ENCODE measurements at places on chromosomes 12 and 14.

DNA sequence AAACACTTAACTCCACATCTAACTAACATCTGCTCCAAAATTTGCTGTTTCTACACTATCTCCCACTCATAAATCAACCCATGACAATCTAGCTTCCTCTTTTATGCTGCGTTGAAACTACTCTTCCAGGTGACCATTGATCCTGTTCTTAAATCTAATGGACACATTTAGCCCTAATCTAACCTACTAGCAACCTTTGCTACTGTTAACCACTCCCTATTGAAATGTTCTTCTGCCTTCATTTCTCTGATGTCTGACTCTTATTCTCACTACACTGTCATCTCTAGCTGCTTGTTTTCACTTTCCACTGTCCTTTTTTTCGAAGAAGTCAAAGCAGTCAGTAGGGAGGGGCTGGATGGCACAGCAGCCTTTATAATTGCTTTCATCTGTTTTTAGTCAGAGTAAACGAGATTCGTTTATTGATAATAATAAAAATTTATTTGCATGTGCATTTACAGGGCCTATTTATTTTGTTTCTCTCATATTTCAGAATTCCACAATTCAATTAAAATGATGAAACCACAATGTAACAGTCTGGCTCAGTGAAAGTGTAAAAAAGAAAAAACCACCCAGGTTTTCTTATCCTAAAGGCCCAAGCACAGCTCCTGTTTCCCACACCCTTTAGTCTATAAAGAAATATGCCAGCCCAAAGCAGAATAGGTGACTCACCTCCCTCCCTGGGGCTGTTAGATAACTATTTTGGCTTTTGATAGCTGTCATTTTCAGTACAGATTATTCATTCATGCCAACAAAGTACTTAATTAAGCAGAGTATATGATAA, 44.9 kb downstream of the ATP2B1 start:
- no peak for DNase-seq

DNA sequence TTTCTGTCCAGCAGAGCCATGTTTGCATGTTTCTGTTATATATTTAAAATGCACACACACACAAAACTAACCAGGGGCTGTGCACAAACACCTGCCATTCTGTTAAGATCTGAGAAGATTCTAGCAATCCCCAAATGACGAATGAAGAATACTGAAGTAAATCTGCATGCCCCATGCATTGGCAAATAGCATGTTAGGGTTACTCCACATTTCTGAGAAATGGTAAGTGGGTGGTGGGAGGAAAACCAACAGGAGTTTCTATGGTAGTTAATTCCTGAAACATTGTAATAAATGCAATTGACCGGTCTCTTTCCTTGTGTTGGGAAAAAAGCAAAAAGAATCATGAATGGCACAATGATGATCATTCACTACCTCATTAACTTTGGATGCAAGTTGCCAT, 318.0 kb downstream of the BCAT1 start:
- DNase-seq: no peak

- no peak for DNase-seq
Observed at GRCh38 chr12:70327541-70327940, 38.5 kb upstream of the KCNMB4 start.

GRCh38 chr14:93780813-93781400, 7.4 kb downstream of the PRIMA1 start:
- DNase-seq: no peak

DNA sequence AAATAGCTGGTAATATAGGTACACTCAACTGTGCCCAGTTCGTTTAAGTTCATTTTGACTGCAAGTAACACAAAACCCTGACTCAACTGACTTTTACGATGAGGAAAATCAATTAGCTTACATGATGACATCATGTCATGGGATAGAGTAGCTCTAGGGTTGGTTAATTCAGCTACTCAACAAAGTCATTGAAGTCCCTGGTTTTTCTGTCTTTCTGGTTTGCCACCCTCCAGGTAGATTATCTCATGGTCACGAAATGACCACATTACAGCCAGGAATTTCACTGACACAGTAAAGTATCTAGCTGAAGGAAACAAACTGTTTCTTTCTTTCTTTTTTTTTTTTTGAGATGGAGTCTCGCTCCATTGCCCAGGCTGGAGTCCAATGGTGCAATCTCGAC, 68.5 kb upstream of the FUT8 start:
- no peak for DNase-seq

GRCh38 chr14:90815822-90816662, at the start of gene TTC7B:
Gene TTC7B, minus strand, starts transcription at chr14:90816430. Its CDS starts 135 bp downstream, at chr14:90816295.
- no peak for DNase-seq

- DNase-seq: peak; percentile 65
Observed at GRCh38 chr14:93219103-93219726, 12.2 kb downstream of the UBR7 start.

DNA sequence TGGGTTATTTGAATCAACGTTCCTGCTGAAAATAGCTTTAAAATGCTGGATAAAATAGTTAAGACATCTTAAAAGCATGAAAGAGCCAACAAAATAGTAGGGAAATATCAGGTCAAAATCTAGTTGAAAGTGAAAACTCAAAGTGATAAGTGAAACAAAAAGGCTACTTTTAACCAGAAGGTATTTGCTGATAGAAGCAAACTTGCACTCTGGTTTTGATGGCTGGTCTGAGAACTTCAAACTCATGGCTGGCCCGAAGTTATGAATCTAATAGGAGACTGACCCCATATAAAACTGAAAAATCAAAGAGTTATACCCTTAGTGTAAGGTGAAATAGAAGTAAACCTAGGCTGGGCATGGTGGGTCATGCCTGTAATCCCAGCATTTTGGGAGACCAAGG, 66.3 kb upstream of the HOXC13 start:
- DNase-seq: no peak

DNA sequence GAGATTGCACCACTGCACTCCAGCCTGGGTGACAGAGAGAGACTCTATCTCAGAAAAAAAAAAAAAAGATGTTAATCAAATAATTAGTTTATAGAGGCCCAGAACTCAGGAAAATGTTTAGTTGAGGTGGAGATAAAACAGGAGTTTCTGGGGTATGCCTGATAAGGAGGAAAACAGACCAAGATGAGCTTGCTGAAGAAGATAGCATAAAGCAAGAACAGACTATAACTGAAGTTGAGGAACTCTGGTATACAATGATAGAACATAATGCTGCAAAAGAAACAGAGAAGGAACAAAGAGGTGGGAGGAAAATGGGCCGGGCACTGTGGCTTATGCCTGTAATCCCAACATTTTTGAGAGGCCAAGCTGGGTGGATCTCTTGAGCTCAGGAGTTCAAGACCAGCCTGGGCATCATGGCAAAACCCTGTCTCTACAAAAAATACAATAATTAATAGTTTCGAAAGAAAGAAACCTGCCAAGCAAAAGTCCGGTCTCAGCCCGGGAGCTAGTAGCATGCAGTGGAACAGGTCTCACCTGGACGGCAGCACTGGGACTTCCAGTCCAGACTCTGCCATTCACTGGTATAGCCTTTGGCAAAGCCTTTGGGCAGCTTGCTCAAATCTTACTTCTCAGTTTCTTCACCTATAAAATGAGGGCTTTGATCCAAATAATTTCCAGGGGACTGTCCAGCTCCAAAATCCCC, 25.4 kb downstream of the SLC35E3 start:
- DNase-seq: no peak

- no peak for DNase-seq
Observed at GRCh38 chr14:89422181-89422951, 5.3 kb upstream of the FOXN3 start.

GRCh38 chr12:64160711-64161060, 61.4 kb downstream of the KICS2 start:
- DNase-seq: no peak

GRCh38 chr14:89342049-89342448, 75.0 kb downstream of the FOXN3 start:
- DNase-seq: no peak

DNA sequence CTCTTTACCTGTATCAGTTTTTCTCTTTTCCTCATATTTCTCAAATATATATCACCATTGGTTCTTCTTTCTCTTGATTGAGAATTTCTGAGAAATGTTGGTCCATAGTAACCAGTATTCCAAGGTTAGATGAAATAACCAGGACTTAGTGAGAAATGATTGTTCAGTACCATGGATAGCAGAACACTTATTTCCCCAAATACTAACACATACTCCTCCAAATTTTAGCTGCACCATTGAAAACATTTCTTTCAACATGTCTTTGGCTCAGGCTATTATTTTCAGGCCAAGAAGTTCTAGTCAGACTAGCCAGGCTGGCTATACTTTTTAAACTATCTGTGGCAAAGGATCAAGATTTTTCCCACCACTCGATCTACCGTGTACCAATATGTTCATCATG, 113.3 kb downstream of the PTPRO start:
- no peak for DNase-seq

DNA sequence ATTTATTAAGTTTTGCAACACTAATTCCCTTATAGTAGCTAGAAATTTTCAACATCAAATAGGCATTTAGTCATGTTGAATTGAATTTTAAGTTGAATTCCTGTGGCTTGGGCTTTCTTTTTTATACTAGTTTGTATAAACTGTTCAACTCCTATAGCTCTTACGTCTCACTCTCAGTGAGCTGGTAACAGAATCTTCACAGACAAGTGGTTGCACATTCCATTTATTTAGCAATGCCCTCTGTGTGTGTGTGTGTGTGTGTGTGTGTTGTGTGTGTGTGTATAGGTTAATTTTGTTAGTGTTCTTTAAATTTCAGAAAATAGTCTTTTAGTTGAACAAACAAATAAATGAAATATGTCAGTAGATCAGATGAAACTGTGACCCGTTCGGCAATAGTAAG, 425.0 kb downstream of the NPAS3 start:
- DNase-seq: no peak

GRCh38 chr12:84085046-84085445, 827.6 kb downstream of the SLC6A15 start:
- DNase-seq: no peak

DNA sequence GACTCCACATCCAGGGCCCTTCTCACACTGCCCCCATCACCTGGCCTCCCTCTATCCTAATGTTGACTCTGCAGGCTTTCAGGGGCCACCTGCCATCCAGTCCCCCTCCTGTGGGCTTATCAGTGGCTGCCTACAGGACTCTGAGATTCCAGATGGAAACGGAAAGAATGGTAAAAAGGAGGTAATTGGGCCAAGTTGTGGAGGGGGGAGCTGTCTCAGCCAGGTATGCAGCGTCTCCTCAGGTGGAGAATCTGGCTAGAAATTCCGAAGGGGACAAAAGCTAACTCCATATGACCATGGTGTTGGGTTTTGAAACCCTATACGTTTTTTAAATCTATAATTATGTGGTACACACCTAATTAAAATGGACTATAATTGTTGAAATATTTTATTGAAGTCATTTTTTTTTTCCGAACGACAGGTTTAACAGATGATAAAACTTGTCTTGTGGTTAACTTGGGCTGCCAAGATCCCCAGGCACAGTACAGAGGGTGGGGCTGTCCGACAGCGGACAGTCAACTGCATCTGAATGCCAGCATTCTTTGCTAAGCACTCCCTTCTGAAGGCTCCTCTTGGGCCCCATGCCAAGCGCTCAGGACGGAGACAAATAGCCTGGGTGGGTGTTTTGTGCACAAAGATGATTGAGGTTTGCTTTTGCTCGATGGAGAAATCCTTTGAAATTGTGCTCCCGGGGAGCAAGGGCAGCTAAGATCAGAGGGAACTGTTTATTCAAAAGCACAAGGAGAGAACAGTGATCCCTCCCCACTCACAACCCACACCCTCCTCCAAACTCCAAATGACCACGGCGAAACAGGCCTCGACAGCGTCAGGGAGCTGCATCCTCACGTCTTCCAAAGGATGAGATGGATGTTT, 365.6 kb downstream of the BCL11B start:
- DNase-seq: no peak

DNA sequence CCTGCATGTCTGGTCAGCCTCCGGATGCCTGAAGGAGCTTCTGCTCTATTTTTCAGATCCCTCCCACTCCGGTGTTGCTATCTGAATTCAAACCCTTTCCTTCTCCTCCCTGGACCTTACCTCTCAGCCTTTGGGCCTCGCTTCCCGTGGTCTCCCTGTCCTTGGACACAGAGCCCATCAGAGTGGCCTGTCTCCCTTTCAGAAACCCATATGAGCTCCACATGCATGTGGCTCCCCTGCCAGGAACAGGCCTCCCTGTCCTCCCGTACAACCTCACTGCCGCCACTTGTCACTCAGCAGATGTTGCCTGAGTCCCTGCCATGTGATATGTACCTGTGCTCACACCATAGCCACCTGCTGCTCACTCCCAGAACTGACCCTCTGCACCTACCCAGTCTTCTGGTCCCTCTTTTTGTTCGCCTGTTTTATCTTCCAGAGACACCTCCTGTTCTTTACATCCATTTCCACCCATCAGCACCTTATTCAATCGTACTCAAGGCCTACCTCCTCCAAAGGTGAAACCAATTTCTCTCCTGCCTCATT, 182.5 kb downstream of the ZFP36L1 start:
- no peak for DNase-seq

DNA sequence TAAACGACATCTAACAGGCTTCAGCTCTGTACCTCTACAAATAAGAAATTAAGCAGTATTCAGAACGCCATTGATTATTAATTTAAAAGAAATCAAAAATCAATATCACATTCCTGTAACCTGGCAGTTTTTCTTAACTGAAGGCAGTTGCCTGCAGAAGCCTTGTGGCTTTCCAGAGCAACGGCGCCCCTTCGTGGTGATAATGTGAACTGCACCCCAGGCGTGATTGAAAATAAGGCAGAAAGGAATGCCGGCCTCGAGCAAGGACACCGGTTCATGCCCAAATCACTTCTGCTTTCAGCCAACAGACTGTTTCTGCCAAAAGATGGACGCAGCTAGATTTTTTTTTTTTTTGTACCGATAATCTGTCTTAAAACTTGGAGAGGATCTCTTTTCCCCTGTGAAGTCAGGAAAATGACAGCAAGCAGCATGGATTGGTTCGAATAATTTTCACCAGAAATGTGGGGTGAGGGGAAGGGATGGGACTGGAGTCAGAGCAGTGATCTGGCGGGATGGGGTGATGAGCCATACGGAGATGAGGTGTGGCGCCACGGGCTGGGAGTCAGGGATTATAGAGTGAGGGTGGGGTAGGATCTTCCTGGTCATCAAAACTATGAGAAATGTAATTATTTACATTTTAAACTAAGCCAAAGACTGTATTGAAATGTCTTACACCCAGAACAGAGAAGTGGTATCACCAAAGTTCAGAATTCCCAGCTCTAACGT, 473.0 kb downstream of the DPF3 start:
- DNase-seq: peak; percentile 56

GRCh38 chr14:88289996-88290395, 33.1 kb downstream of the KCNK10 start:
- no peak for DNase-seq

Data from NCI-H2107 (cell line).